ENCODE measurements at places on chromosomes 6 and 20.

DNA sequence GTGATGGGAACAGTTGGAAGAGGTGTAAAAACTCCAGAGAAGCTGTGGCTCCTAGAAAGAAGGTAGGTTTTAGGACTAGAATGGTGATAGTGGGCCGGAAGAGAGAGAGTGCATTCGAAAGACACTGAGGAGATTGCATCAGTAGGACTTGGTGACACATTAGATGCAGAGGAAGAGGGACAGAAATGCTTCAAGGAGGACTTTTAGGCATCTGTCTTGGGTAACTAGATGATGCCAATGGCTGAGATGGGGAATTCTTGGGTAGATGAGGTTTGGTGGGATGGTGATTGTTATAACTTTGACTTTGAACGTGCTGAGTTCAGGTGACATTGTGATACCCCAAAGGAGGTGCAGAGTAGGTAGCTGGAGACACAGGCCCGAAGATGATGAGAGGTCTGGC lies 196.5 kb downstream of the GMPR start:
- DNase-seq = no peak

DNA sequence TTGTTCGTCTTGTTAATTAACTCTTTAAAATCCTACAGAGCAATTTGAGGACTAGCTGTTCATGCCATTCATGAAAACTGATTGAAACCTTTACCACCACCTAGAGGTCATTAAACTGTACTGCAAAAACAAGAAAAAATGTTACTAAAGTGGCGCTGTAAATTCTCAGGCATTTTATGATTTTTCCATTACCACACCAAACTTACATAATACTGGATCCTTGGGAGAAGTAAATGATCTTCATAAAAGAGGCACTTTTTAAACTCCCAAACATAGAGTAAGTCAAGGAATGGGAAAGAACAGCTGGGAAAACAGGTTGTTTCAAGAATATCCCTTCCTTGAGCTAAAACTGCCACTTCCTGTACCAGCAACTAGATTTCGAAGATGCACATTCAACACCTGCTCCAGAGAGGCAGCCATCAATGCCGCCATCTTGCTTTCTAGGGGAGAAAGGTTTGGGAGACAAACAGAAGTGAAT lies 54.3 kb downstream of the MYLIP start:
- DNase-seq = no peak

DNA sequence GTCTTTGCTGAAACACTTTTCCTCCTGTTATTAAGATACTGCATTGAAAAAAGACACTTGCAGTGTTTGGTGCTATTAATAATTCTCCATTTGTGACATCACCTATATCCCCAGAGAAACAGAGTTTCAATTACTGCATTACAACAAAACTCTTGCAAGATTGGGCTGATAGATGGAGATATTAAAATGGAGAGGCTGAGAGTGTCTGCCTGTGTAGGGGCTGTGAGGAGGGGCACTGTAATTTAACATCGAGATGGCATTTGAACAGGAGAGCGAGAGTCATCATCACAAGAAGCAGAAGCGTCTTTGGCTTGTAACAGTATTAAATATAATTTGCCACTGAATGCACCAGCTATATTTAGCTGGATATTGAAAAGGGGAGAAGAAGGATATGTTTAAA lies 316.5 kb downstream of the CDH26 start:
- no peak for DNase-seq

GRCh38 chr6:127966616-127967015 lies 65.8 kb upstream of the THEMIS start:
- DNase-seq = no peak

DNA sequence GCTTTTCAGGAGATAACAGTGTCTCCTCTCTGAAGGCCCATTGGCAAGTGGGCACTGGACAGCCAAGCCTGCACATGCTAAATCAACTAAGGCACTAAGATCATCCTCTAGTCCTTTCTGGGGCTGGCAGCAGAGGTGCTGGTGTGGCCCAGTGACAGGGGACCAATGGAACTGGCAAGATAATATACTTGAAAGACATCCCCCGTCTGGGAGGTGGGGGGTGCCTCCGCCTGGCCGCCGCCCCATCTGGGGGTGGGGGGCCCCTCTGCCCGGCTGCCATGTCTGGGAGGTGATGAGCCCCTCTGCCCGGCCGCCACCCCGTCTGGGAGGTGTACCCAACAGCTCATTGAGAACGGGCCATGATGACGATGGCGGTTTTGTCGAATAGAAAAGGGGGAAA lies 223.3 kb downstream of the UNC5CL start:
- DNase-seq = no peak

- DNase-seq = no peak
These were observed 122.6 kb downstream of the SULF2 start for GRCh38 chr20:47662483-47663353.

DNA sequence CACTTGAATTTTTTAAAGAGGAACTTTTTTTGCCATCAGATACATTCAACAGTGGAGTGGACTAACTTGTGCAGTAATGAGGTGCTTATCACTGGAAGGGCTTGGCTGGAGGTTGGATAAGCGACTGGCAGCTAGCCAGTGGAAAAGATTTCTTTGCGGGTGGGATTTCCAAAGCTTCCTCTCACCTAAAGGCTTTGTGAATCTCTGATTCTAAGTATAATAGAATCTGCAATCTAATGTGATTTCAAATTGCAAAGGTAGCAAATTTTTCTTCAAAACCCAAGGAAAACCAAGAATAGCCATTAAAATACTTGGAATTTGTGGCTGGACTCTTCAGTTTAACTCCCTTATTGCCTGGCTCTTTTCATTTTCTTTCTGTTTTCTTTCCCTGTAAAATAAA lies 460.4 kb upstream of the MARCKS start:
- DNase-seq = no peak

DNA sequence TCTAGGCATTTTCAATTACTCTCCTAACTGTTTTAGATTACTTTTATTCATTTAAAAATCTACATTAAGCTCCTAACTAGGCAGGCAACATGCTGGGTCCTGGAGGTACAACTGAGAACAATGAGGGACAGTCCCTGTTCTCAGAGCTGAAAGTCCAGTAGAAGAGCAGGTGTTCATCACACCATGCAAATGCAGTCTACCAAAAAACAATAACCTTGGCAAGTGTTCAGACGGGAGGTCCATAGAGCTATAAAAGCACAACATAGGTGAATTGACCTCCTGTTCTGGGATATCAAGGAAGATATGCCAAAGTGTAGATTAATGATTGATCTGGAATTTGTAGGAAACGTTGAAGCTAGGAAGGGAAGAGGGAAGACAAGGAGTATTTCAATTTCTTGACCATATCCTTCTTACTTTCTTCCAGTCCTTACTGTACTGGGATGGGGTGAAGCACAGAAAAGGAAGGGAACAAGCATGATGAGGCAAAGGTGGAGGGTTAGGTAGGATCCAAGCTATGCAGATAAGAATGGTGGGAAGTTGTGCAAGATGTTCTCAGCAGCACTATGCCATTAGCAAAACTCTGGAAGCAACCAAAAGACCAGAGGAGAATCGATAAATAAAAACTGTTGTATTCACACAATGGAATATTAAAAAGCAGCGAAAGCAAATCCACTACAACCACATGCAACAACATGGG lies 485.7 kb upstream of the JARID2 start:
- DNase-seq = no peak

All from posterior vena cava (tissue), 2 donors.